ENCODE measurements at places on chromosomes 2 and 18.

- no peak for DNase-seq
Measured at GRCh38 chr18:4352746-4353551, 102.2 kb downstream of the DLGAP1 start.

DNA sequence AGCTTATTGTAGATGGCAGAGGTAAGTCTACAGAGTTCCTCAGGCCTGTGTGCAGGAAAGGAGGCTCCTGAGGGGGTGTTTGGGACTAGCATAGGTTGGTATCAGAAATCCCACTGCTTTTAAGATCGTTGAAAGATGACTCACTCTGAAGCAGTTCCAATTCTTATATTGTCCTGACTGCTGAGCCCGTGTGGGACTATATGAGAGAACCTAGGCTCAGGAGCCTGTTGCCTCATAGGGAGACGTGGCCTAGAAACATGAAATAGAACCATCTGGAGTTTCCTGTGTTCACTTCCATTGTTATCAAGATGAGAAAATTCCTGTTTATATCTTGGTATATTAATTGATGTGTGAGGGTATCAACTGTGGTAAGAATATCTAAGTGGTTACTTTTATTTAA, 5.7 kb downstream of the CCT7 start:
- DNase-seq = no peak

- no peak for DNase-seq
Measured at GRCh38 chr2:168612719-168613118, 156.6 kb downstream of the CERS6 start.

DNA sequence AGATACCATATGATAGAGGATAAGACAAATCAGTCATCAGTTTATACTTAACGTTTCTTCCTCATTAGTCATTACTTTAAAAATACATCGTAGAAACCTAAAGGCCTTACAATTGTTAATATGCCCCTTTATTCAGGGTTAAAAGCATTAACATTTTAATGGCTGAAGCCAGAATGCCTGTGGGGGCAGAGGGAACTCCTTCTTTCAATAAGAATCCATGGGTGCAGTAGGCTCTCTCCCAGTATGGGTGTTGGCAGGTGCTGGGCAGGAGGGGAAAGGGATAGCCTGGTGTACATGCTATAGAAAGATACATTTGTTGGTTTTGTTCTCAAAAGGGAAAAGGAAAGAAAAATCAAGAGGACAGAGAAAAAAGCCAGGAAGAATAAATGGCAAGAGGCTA, 1035.7 kb upstream of the POU3F3 start:
- no peak for DNase-seq

- no peak for DNase-seq
Measured at GRCh38 chr2:41847744-41848441, 199.9 kb upstream of the PKDCC start.

DNA sequence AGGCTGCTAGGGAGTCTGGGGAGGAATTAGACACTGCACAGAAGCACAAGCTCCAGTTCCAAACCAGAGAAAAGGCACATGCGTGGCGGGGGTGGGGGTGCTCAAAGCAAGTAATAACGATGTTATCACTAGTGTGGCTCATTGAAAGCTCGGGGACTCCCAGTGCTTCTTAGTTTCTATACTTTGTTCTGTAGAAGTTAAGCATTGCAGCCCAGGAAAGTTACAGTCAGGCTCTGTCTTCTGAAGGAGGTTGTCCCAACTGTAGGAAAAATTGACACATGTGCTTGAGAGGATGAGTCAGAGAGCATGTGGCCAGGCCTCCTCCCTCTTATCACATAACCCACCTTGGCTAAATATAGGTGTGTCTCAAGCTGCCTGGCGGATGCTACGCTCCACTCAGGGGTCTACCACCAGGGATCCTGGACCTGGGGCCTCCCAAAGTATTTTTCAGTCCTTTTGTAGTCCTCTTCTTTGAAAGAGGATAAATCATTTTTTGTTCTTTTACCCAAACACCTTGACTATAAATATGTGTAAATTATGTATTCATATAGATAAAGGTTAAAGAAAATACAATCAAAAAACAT, 3.8 kb downstream of the GALNT5 start:
- DNase-seq = no peak

GRCh38 chr2:221330436-221330835, 241.7 kb downstream of the EPHA4 start:
- no peak for DNase-seq

- DNase-seq = no peak
Measured at GRCh38 chr2:18829976-18830375, 240.6 kb upstream of the NT5C1B start.

DNA sequence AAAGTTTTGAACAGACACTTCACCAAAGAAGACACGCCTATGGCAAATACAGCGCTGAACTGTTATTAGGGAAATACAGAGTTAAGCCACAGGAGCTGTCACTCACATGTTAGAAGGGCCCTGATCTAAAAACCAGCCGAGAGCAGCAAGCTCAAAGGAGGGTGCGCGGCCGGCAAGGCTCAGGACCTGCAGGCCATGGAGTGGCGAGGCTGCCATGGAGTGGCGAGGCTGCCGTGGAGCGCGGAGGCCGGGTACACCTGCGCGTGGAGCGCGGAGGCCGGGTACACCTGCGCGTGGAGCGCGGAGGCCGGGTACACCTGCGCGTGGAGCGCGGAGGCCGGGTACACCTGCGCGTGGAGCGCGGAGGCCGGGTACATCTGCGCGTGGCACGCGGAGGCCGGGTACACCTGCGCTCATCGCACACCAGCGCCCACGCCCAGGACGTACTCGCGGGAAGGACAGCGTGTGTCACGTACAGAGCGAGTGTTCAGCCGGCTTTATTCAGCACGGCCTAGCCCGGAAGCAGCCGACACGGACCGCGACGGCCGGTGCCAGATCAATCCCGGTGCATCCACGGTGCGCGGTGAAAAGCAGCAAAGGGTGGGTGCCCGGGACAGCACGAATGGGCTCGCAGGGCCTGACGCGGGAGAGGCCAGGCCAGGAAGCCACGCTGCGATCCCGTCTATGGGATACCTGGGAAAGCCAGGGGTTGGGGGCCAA, 68.8 kb downstream of the SLC66A2 start:
- DNase-seq = no peak

DNA sequence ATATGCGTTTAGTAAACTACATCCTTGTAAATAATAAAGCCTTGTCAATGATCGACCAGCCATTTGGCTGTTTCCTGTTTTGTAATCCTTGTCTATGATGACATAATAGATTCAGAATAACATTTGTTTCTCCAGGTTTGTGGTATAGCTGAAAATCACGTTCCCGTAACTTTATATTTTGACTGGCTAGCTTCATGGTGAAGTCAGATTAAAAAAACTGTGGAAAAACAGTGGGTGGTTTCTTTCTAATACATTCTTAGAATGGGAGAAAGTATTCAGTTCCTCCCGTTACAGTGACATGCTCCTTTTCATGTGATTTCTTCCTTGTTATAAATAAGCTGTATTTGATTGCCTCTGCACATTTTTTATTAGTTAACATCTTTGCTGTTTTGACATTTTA, 366.9 kb downstream of the NYAP2 start:
- no peak for DNase-seq

GRCh38 chr18:45962866-45963265, 4.3 kb downstream of the EPG5 start:
- DNase-seq = no peak

DNA sequence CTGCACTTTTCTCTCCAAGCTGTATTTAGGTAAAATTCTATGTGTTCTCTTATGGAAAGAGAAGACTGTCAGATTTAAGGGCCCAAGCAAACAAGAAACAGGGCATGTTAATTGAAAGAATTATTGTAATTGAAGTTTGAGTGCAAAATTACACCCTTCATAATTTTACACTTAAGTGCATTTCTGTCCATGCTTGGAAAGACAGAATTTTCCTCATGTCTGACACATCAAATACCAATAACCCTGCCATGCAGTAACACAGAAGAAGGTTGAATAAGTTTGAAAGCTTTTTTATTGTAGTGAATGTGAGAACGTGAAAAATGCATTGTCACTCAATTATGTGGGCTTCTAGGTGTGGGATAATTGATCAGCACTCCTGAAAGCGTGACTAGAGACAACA, 52.9 kb upstream of the PARD3B start:
- no peak for DNase-seq

- DNase-seq = no peak
Measured at GRCh38 chr2:719734-720133, 42.5 kb upstream of the TMEM18 start.

DNA sequence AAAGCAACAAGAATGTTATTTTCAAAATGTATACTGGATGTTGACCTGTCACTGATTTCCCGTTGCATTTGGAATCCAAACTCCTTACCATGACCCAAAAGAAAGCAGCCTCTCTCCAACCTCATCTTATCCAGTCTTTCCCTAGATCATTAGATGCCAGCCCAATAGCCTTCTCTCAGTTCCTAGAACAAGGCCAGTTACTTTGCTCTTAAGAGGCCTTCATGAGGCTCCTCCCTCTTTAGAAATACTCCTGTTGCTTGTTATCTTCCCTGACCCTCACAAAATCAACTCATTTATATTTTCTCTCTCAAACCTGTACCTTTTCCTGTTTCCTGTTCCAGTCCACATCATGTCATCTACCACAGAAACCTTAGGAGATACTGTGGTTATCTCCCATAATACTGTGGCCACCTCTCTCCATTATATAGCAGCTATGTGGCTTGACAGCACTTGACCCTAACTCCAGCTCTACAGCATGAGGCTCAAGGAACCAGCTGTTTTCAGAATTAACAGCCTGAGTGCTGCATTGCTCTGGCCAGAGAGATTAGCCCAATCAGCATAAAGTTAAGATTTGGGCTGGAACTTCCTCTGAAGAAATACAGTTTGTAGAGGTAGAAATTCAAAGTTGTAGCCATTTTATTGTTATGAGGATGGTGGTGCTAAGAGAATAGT, 22.8 kb downstream of the SRBD1 start:
- DNase-seq = no peak

DNA sequence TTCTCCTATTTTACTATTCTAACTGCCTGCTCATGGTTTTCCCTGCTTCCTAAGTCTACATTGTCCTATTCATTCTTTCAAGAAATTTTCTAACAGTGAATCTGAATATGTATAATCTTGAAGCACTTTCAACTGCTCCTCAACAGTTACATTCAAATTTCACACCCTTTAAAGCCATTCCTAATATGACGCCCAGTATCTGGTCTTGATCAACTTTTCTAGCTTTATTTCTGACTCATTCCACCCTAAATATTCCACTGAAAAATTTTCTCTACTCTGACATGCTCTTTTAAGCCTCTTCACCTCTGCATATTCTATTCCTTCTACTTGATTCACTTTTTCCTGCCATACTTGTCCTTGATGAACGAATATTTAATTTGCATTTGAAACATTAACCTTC, 1893.9 kb upstream of the PIK3C3 start:
- DNase-seq = no peak

- peak; percentile 52 for DNase-seq
Measured at GRCh38 chr2:55051026-55051866, 995 bp upstream of the RTN4 start.

GRCh38 chr2:102112692-102113665, 29.6 kb upstream of the IL1R1 start:
- DNase-seq = no peak

DNA sequence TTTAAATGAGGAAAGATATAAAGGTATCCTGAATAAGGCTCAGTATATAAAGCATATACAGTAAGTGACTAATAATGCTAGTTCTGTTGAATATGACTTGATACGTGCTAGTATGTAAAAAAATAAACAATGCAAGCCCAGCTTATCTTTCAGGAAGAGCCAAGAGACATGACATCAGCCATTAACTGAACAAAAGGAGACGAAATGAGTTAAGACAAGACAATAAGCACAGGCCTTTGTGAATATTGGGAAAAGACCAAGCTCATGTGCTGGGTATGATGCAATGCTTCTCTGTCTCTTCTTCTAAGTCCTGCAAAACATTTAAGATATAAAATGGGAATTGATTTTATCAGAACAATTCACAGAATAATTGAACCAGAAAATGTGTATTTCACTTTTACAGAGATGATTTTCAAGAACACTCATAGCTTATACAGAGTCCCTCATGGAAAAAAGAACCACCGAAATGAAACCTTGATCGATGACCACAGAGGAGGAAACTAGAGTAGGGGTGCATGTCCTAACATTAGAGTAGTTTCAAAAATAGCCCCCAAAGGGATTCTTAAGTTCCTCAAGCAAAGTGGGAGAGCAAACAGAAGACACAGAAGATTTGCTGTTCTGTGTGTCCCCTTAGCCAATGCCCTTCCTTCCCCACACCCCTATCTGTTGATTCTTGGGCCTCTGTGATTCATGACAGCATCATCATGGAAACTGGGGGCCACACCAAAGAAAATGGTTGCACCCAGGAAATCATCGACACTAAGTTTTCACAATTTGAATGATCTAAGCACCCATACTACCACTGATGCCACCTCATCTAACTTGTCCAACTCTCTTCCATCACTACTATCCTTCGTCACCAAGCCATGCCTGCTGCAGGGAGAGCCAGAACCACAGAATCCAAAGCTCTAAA, 68.0 kb upstream of the CRIM1 start:
- no peak for DNase-seq

DNA sequence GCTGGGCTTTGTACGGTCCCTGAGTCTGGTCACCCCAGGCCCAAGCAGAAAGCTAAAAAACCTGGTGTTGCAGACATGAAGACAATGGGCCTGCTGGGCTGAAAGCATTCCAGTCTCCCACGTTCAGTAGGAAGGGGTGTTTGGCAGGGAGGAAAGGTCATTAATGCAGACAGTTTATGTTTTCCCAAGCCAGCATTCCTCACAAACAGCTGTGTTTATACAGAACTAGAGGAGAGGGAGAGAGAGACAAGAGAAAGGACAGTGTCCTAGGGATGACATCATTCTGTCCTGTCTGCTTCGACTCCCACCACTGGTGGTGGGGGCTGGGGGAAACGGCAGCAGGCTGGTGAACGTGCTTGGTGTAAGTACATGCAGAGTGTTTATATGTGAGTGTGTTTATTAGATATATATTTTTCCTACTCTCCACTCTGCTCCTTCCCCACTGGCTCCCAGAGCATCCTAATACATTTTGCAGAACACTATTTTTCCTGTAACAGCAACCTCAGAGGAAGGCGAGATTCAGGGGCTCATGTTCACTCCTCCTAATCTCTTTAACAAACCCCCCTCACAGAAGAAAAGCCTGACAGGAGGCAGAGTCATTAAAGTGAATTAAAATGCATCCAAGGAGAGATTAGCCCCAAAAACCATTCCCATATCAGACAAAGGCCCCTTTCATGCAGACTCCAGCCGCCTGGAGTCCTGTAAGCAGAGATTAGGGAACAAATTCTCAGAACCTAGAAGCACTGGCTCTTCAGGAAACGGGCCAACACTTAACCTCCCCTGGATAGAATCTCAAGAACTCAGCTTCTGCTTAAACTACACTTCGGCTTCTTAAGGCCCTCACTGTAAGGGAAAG, 380.4 kb downstream of the TNS1 start:
- peak; percentile 26 for DNase-seq

DNA sequence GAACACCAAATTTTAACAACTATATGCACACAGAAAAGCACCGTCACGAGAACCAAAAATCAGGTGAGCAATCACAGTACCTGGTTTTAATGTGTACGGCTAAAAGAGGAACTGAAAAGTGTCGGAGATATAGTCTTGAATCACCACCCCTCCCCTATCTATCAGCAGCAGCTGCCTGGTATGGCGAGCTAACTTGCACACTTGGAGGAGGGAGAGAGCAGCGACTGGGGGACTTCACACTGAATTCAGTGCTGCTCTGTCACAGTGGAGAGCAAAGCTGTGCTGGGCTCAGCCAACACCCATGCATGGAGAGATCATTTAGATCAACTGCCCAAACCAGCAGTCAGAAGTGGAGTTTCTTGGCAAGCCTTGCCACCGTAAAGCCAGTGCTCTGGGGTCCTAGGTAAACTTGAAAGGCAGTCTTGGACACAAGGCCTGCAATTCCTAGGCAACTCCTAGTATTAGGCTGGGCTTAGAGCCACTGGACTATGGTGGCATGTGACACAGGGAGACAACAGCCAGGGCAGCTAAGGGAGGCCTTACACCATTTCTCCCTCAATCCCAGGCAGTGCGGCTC, 89.2 kb upstream of the CD226 start:
- peak; percentile 49 for DNase-seq
